WTC11 (cell line): ENCODE measurements at places on chromosomes 2 and 18. TPM values are rescaled to one million over a fixed set of nuclear protein-coding genes. Genes with fewer than 3 reads are reported as not detected.

CPSF3 gene
- 83.7 to 88.4 TPM (median 84.2 TPM) in 3 replicates for total RNA-seq

DSG1 gene
- 0.07 to 0.09 TPM in 2 of 3 replicates, not detected in the other for total RNA-seq

MC4R gene
- total RNA-seq = 0.16 TPM in 1 of 3 replicates, not detected in the others

- peak; percentile 36 for DNase-seq
- peak within 1 kb of the TSS; percentile 92 for H3K4me3 ChIP-seq
- peaks cover 12% of the 10 kb centered on the region for H3K4me1 ChIP-seq
- H3K27me3 ChIP-seq = peaks cover 31% of the 10 kb centered on the region
- H3K36me3 ChIP-seq = no peaks in the 10 kb centered on the region
Observed at GRCh38 chr18:6414723-6415417, at the start of gene L3MBTL4. TSS of gene L3MBTL4 (minus strand) at chr18:6414911. CDS start at chr18:6311625, 103,286 bp downstream.

DNA sequence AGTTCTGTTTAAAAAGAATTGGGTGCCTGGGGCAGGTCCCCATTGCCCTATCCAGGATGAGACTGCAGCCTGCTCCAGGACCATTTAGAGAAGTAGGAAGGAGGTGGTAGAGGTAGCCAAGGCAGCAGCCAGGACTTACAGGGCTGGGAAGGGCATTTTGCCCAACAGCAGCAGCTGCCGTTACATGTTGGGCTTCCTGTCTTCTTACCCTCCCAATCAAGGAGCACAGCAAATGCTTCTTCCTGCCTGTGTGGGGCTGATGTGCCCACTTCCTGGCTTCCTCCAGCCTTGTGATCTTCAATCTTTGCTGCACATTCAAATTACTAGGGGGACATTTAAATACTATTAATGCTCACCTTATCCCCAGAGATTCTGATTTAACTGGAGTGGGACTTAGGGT lies 112.0 kb downstream of the QPCT start:
- H3K27ac ChIP-seq = no peak overlapping the region
- peaks cover 4% of the 10 kb centered on the region for H3K4me1 ChIP-seq
- no peaks in the 10 kb centered on the region for H3K27me3 ChIP-seq
- H3K4me3 ChIP-seq = no peak overlapping the region

GRCh38 chr2:236294647-236295046 lies 30.4 kb upstream of the ASB18 start:
- no peak overlapping the region for H3K27ac ChIP-seq
- no peaks in the 10 kb centered on the region for H3K36me3 ChIP-seq
- H3K4me3 ChIP-seq = no peak overlapping the region
- no peaks in the 10 kb centered on the region for H3K4me1 ChIP-seq
- H3K27me3 ChIP-seq = no peaks in the 10 kb centered on the region

GRCh38 chr18:24837066-24837465 lies 376.6 kb downstream of the HRH4 start:
- no peak overlapping the region for H3K4me3 ChIP-seq
- H3K27me3 ChIP-seq = peaks cover 4% of the 10 kb centered on the region; the same call in 1 of the 2 replicates
- no peak for DNase-seq
- no peak overlapping the region for H3K27ac ChIP-seq
- H3K36me3 ChIP-seq = no peaks in the 10 kb centered on the region
- H3K4me1 ChIP-seq = no peaks in the 10 kb centered on the region; the same call in 1 of the 2 replicates

DNA sequence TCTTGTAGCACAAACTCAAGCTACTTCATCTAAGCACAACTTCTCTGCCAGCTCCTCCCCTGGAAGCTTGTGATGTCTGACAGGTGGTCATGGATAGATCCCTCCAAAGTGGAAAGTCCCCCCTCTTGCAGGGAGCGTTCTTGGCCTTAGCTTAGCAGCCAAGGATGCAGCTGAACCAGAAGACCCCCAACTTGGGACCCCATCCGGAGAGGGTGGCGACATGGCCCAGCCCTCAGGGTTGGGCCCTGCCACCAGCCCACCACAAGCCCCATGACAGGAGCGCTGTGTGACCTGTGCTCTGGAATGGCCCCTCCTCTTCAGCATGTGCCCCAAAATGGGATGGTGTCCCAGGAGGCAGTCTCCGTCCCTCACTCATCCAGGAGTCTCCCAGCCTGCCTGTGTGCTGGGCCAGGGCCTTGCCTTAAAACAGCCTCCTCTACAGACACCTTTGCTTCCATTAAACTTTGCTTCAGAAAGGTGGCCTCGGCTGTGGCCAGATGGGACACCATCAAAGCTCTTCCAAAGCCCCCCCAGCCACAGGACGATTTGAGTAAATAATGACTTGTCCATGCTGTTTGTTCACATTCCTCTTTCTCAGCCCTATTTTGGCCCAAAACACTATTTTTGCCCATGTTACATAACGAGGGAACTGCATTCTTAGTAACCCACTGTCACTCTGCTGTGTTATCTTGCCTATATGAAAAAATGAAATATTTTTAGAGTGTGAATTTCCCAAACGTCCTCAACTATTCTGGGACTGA lies 122.1 kb downstream of the RAB3GAP1 start:
- no peak overlapping the region for H3K4me3 ChIP-seq
- no peak for DNase-seq
- H3K27me3 ChIP-seq = no peaks in the 10 kb centered on the region

- H3K4me1 ChIP-seq = peaks cover 26% of the 10 kb centered on the region
- peak overlapping the region; percentile 85 for H3K27ac ChIP-seq
- H3K27me3 ChIP-seq = no peaks in the 10 kb centered on the region
- DNase-seq = no peak
- no peak overlapping the region for H3K4me3 ChIP-seq
- peaks cover 8% of the 10 kb centered on the region for H3K36me3 ChIP-seq
Observed at GRCh38 chr2:147989809-147990403, 30.6 kb downstream of the ORC4 start.

DNA sequence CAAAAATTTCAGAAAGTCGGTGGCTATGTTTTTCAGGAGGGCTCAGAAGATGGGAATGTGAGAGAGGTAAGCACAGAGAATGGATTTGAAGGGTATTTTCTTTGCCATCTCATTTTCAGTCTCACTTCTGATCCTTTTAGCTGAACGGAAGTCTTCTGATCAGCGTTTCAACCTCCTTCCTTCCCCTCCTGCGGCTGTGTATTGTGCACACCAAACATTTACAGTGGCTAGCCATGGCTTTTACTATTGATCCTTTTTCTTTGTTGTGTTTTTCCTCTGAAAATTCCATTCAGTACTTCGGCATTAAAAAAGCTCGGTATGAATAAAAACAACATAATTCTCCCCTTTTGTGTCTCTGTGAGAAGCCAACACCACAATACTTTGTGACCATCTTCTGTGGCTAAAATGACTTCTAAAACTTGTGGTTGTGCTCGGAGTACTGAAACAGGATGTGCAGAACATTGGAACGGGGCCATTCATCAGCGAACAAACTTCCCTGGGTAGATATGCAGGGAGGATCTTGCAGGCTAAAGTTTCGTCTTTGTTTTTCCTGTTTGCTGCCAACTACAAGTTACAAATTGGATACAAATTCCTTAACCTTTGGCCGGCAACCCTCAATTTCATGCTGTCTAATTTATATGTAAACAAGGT lies 260.8 kb upstream of the FAM98A start:
- H3K27me3 ChIP-seq = peaks cover 2% of the 10 kb centered on the region; the same call in 1 of the 2 replicates
- H3K27ac ChIP-seq = no peak overlapping the region
- peaks cover 17% of the 10 kb centered on the region for H3K4me1 ChIP-seq
- H3K36me3 ChIP-seq = peaks cover 34% of the 10 kb centered on the region

- DNase-seq = no peak
- H3K27me3 ChIP-seq = no peaks in the 10 kb centered on the region
- no peak overlapping the region for H3K27ac ChIP-seq
- H3K4me1 ChIP-seq = peaks cover 9% of the 10 kb centered on the region
Observed at GRCh38 chr2:172600557-172601008, 44.7 kb downstream of the PDK1 start.

DNA sequence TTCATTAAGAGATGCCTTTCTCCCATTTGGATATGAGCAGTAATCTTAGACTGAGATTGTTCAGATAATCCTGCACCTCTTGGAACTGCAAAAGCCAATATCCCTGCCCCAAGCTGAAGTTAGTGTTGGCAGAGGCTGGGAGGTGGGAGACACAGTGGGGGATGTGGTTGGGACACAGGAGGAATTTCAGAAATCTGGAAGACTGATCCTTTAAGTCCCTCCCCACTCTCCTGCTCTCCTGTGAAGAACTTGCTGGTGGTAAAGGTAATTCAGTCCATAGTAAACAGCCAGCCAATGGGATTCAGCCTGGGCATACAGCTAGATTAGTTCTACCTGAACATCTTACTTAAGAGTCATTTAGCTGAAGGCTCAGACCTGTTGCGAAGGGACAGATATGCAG lies 50.0 kb upstream of the TMEM178A start:
- H3K36me3 ChIP-seq = no peaks in the 10 kb centered on the region; the same call in 1 of the 2 replicates
- H3K27ac ChIP-seq = no peak overlapping the region
